ENCODE measurements at places on chromosomes 3 and 15.

DNA sequence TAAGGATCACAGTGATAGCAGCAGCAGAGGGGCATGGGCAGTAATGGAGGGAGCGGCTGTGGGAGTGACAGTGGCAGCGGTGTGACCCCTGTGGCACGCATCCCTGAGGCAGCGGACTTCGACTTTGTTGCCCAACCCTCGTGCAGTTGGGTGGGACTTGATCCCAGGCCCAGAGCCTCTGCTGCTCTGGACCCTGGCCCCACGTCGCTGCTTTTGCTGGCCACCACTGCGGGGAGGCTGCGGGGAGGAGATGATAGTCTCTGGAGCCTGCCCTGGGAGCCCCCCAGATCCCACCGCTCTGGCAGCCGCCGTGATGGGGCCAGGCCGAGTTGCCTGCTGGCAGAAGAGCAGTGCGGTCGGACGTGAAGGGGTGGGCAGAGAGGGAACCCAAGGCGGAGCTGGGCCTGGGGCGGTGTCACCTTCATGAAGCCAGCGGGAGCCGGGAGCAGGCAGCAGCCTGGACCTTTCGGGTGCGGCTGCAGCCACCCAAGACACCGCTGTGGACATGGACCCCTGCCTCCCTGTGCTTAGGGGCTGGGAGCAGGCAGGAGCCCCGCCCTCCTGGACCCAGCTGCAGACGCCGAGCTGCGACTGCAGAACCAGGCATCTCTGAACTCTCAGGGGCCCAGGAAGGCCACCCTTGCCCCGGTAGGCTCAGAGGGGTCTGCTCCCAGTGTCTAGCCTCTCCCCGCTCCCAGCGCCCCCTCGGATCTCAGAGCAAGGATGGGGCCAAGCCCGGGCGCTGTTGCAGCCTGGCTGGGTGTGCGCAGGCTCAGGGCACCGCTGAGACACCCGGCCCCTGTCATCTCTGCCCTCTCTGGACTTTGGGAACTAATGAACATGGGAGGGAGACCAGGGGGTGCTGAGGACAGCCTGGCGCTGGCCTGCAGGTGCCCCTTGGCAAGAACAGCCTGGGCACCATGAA lies 38.3 kb downstream of the COMMD2 start:
- no peaks in the 10 kb centered on the region for H3K27me3 ChIP-seq
- DNase-seq: no peak
- no peak overlapping the region for H3K27ac ChIP-seq
- H3K36me3 ChIP-seq: peaks cover 7% of the 10 kb centered on the region
- no peak overlapping the region for H3K4me3 ChIP-seq

DNA sequence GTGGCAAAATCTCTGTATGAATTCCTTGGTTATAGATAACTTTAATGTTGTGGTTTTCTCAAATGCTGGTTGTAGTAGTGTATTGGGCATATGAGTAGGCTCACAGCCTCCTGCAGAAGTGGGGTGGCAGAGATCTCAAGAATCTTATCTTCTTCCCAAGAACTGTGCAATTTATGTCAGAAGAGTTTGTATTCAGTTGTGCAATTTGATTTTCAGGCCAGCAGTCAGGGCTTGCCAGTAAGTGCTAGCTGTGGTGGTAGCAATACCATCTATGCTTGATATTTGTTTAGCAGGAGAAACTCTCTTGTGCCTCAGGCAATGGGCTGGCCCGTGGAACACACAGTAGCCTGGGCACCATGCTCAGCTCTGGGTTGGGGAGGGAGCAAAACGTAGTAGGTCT lies 58.4 kb upstream of the GOLIM4 start:
- H3K36me3 ChIP-seq: no peaks in the 10 kb centered on the region
- no peaks in the 10 kb centered on the region for H3K27me3 ChIP-seq
- no peaks in the 10 kb centered on the region for H3K4me1 ChIP-seq
- no peak for DNase-seq
- H3K4me3 ChIP-seq: no peak overlapping the region

GRCh38 chr3:120567370-120568201 lies 28.6 kb upstream of the NDUFB4 start:
- DNase-seq: no peak
- no peak overlapping the region for H3K4me3 ChIP-seq
- peak overlapping the region; percentile 47 for H3K27ac ChIP-seq
- no peaks in the 10 kb centered on the region for H3K27me3 ChIP-seq

DNA sequence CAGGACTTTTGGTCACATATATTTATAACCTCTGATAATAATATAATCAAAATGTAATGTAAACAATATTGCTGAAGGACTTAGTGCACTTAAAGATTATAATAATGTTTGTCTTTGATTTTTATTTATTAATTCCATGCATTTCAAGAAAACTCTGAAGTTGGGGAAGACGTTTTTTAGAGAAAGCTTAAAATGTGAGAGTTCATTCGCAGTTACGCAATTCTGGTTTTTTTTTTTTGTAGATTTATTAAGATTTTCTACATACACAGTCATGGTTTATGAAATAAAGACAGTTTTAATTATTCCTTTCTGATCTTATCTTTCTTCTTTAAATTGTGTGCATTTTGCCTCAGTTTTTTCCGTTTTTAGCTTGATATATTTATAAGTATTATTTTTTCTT lies 204.7 kb downstream of the EPHA3 start:
- H3K27me3 ChIP-seq: no peaks in the 10 kb centered on the region
- no peak overlapping the region for H3K4me3 ChIP-seq
- no peak overlapping the region for H3K27ac ChIP-seq
- no peaks in the 10 kb centered on the region for H3K36me3 ChIP-seq
- DNase-seq: no peak
- no peaks in the 10 kb centered on the region for H3K4me1 ChIP-seq

- DNase-seq: no peak
- H3K36me3 ChIP-seq: no peaks in the 10 kb centered on the region
- H3K4me3 ChIP-seq: no peak overlapping the region
- no peaks in the 10 kb centered on the region for H3K4me1 ChIP-seq
- no peak overlapping the region for H3K27ac ChIP-seq
These were observed 124.7 kb downstream of the WNT5A start for GRCh38 chr3:55362210-55362960.

GRCh38 chr3:9793161-9793781 lies 389 bp downstream of the ARPC4 start:
- no peaks in the 10 kb centered on the region for H3K27me3 ChIP-seq
- H3K4me3 ChIP-seq: peak overlapping the region; percentile 93
- peaks cover 46% of the 10 kb centered on the region for H3K36me3 ChIP-seq
- H3K27ac ChIP-seq: peak overlapping the region; percentile 97
- H3K4me1 ChIP-seq: peaks cover 12% of the 10 kb centered on the region
- no peak for DNase-seq

DNA sequence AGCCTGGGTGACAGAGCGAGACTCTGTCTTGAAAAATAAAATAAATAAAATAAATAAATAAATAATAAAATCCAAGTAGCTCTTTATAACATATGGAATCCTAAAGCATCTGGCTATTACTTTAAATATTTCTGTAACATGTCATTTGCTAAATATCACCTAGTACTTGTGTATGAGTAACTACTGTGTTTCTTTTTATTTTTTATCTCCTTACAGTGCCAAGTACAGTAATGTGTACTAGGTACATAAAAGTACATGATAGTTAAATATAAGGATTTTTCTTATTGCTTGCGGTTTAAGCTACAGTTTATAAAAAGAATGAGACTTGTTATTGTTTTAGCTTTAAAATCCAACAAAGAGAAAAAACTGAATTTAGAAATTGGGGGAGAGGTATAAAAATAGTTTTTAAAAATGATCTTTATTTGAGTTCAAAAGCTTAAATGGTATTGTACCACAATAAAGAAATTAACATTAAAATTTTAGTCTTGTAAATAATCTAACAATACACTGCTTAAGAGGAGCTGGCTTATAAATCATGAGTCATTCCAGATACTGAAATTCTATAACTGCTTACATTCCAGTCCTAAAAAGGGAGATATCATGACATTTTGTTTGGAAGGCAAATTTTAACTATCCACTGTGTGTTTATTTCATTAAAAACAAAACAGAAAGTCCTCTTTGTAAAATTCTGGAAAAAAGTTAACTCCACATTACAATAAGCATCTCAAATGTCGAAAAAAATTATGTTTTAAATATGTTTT lies 73.1 kb downstream of the FGF7 start:
- no peaks in the 10 kb centered on the region for H3K4me1 ChIP-seq
- no peak overlapping the region for H3K4me3 ChIP-seq
- H3K27me3 ChIP-seq: no peaks in the 10 kb centered on the region
- H3K27ac ChIP-seq: no peak overlapping the region

- no peak overlapping the region for H3K4me3 ChIP-seq
- no peaks in the 10 kb centered on the region for H3K36me3 ChIP-seq
- H3K4me1 ChIP-seq: no peaks in the 10 kb centered on the region
- DNase-seq: no peak
- no peak overlapping the region for H3K27ac ChIP-seq
These were observed 791.6 kb upstream of the ARRDC4 start for GRCh38 chr15:97168704-97169475.

- no peaks in the 10 kb centered on the region for H3K36me3 ChIP-seq
- H3K4me3 ChIP-seq: no peak overlapping the region
- H3K4me1 ChIP-seq: peaks cover 17% of the 10 kb centered on the region
- no peak overlapping the region for H3K27ac ChIP-seq
These were observed 2.4 kb downstream of the EHD4 start for GRCh38 chr15:41969851-41970431.

DNA sequence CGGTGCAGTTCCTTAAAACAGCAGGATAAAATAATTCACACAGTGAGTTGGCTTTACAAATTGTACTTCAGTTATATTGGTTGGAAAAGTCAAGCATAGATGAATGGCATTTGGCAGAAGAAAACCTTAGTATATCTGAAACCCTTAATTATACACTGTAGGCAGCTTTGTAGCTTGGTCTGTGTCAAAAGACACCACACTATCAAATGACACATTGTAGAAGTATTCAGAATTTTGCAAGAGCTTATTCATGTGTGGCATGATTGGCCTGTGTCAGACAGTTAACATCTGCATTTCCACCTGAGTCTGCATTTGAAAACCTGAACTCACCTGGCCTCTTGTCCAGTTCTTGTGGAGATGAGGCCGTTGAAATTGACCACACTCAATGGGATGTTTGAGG lies 13.8 kb downstream of the TMEM266 start:
- no peaks in the 10 kb centered on the region for H3K36me3 ChIP-seq
- H3K4me3 ChIP-seq: no peak overlapping the region
- H3K27me3 ChIP-seq: no peaks in the 10 kb centered on the region
- H3K27ac ChIP-seq: no peak overlapping the region
- no peaks in the 10 kb centered on the region for H3K4me1 ChIP-seq
- no peak for DNase-seq

DNA sequence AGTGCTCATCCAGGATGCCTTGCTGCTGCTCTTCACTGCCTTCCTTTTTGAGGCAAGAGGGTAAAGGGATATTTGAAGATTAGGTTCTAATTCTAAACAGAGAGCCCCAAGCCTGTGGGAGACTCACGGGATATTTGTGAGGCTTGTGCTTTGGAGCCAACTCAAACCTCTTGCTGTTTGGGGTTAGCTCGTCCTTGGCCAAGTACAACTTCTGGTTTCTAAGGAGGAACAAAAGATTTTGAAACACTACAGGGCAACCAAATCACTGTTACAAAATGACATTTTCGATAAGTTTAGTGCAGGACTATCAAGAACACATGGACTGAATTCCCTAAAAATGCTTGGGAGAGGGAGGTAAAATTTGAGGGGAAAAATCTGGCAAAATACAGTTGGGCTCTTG lies 190.2 kb downstream of the RORA start:
- no peaks in the 10 kb centered on the region for H3K36me3 ChIP-seq
- H3K4me1 ChIP-seq: peaks cover 3% of the 10 kb centered on the region
- peak overlapping the region; percentile 35 for H3K27ac ChIP-seq
- no peak overlapping the region for H3K4me3 ChIP-seq
- DNase-seq: peak; percentile 55

- peaks cover 4% of the 10 kb centered on the region for H3K4me1 ChIP-seq
- no peak overlapping the region for H3K4me3 ChIP-seq
- no peak for DNase-seq
- no peaks in the 10 kb centered on the region for H3K27me3 ChIP-seq
- H3K36me3 ChIP-seq: peaks cover 11% of the 10 kb centered on the region
- no peak overlapping the region for H3K27ac ChIP-seq
These were observed 84.0 kb downstream of the DUT start for GRCh38 chr15:48415036-48415886.

DNA sequence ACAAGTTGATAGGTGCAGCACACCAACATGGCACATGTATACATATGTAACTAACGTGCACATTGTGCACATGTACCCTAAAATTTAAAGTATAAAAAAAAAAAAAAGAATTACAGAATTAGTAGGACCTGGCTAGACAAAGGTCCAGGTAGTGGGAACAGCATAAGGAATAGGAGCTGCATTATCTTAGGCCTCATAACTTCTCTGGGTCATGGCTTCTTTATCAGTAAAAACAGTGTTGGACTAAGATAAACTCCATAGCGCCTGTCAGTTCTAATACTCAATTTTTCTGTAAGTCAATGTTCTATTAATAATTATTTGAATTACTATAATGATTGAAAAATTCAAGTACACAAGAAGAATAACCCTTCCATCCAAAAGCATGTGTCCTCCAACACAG lies 98.3 kb downstream of the HERC1 start:
- peaks cover 15% of the 10 kb centered on the region for H3K36me3 ChIP-seq
- H3K27me3 ChIP-seq: no peaks in the 10 kb centered on the region
- H3K4me3 ChIP-seq: no peak overlapping the region
- H3K4me1 ChIP-seq: no peaks in the 10 kb centered on the region
- no peak overlapping the region for H3K27ac ChIP-seq

DNA sequence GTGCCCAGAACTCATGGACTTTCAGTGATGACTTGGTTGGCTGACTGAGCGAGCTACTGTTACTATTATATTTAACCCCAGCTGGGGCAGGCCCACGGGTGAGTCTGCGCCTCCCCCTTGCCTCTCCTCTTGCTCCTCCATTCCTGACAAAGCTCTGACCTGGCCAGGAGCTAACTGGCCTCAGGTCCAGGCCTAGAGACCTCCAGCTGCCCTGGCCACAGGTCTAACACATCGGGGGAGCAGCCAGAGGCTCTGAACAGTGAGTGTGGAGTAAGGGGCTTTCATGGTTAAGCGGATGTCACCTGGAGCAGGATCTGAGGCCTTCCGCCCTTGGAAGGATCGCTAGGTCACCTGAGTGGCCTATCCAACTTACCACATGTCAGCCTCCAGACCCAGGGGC lies 96.3 kb upstream of the HERC1 start:
- H3K27me3 ChIP-seq: no peaks in the 10 kb centered on the region
- H3K27ac ChIP-seq: no peak overlapping the region
- H3K4me1 ChIP-seq: peaks cover 13% of the 10 kb centered on the region
- DNase-seq: no peak

- H3K27me3 ChIP-seq: no peaks in the 10 kb centered on the region
- no peak overlapping the region for H3K27ac ChIP-seq
- peaks cover 34% of the 10 kb centered on the region for H3K36me3 ChIP-seq
These were observed 28.5 kb downstream of the TSPAN3 start for GRCh38 chr15:77042245-77042919.

GRCh38 chr3:31161889-31162288 lies 267.4 kb upstream of the GADL1 start:
- H3K4me1 ChIP-seq: peaks cover 3% of the 10 kb centered on the region
- H3K4me3 ChIP-seq: no peak overlapping the region
- no peak for DNase-seq
- H3K36me3 ChIP-seq: no peaks in the 10 kb centered on the region
- no peak overlapping the region for H3K27ac ChIP-seq

GRCh38 chr3:41202834-41203345 lies 3.6 kb downstream of the CTNNB1 start:
- no peaks in the 10 kb centered on the region for H3K27me3 ChIP-seq
- peak overlapping the region; percentile 9 for H3K4me3 ChIP-seq
- no peak overlapping the region for H3K27ac ChIP-seq

GRCh38 chr3:2927259-2927658 lies 182.9 kb downstream of the IL5RA start:
- no peaks in the 10 kb centered on the region for H3K4me1 ChIP-seq
- no peaks in the 10 kb centered on the region for H3K27me3 ChIP-seq
- DNase-seq: no peak

Measured in spinal cord (tissue), 10 donors.